Immature natural killer cell (primary cell): ENCODE measurements at places on chromosomes 7 and 10. TPM values are rescaled to one million over a fixed set of nuclear protein-coding genes. Genes with fewer than 3 reads are reported as not detected.

- H3K4me3 ChIP-seq = no peak overlapping the region
- H3K27ac ChIP-seq = no peak overlapping the region
- H3K4me1 ChIP-seq = peaks cover 6% of the 10 kb centered on the region
- H3K36me3 ChIP-seq = no peaks in the 10 kb centered on the region
- peaks cover 9% of the 10 kb centered on the region for H3K27me3 ChIP-seq
Observed at GRCh38 chr10:46237815-46238510, 48.8 kb upstream of the ANTXRL start.

DNA sequence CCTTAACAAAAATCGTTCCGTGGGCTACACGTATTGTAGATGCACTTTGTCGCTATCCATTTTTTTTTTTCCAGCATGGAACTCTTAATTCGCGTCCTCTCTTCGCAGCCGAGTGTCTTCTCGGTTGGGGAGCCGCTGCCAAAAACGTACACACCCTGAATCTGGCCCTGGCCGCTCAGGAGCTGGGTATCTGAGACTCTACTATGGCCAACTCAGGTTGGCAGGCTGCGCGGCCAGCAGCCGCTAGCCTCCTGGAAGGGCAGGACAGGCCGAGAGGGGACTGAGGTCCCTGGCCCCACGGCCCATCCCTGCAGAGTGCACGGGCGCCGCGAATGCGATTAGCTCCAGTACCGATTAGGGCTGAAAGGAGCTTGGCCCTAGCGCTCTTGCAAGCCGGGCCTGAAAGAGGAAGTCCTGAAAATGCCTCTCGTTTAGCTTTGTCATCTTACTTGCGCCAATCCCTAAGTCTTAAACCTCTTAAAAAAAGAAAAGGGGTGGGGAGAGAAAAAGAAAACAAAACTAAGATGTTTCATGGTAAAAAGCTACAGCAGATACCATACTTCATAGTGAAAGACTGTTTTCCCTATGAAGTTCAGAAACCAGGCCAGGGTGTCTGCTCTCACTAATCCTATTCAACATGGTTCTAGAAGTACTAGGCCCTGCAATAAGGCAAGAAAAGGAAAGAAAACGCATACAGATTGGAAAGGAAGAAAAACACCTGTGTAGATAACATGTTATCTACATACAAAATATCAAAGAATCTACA, 113.2 kb upstream of the RHEB start:
- peaks cover 3% of the 10 kb centered on the region for H3K27me3 ChIP-seq
- H3K27ac ChIP-seq = peak overlapping the region; percentile 98
- peaks cover 25% of the 10 kb centered on the region for H3K4me1 ChIP-seq

LDB3 gene
- polyA plus RNA-seq = not detected

CFAP43 gene
- not detected for polyA plus RNA-seq

DNA sequence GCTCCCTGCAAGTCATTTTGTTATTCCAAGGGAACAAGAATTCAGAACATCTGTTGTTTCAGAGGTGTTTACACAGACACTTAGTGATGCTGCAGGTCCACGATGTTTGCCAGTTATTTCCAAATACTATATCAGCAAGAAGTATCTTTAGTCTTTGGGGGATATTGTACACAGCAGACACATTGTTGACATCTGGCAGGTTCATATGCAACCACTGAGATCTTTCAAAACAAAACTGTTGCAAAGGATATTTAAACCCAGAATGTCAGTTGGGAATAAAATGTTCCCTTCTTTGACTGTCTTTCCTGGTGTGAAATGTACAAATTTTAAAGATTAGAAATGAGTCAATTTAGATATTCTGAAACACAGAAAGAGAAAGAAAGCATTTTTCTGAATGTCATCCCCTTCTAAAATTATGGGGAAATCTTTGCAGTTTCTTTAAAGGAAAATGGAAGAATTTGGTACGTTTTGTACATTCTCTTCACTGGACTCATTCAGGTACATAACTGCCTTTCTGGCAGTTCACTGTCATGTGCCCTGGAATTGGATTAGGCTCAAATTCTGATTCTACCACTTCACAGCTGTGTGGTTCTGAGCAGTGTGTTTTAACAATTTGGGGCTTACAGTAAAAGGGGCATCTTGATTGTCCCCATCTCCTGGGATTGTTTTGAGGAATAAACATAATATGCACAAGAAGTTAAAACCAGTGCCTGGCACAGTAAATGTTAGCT, 40.3 kb upstream of the CELF2 start:
- H3K27ac ChIP-seq = no peak overlapping the region
- H3K4me3 ChIP-seq = no peak overlapping the region
- H3K27me3 ChIP-seq = peaks cover 2% of the 10 kb centered on the region
- no peaks in the 10 kb centered on the region for H3K4me1 ChIP-seq
- no peak for DNase-seq
- no peaks in the 10 kb centered on the region for H3K36me3 ChIP-seq
